Stimulated activated CD4-positive, alpha-beta T cell treated with anti-CD3 and anti-CD28 coated beads, Interleukin-4, amount 100 ng/mL, for 48 hours (primary cell): ENCODE measurements at places on chromosomes 5 and 9.

- DNase-seq, result no peak
These were observed 10.9 kb downstream of the PLPP7 start for GRCh38 chr9:131300444-131300843.

DNA sequence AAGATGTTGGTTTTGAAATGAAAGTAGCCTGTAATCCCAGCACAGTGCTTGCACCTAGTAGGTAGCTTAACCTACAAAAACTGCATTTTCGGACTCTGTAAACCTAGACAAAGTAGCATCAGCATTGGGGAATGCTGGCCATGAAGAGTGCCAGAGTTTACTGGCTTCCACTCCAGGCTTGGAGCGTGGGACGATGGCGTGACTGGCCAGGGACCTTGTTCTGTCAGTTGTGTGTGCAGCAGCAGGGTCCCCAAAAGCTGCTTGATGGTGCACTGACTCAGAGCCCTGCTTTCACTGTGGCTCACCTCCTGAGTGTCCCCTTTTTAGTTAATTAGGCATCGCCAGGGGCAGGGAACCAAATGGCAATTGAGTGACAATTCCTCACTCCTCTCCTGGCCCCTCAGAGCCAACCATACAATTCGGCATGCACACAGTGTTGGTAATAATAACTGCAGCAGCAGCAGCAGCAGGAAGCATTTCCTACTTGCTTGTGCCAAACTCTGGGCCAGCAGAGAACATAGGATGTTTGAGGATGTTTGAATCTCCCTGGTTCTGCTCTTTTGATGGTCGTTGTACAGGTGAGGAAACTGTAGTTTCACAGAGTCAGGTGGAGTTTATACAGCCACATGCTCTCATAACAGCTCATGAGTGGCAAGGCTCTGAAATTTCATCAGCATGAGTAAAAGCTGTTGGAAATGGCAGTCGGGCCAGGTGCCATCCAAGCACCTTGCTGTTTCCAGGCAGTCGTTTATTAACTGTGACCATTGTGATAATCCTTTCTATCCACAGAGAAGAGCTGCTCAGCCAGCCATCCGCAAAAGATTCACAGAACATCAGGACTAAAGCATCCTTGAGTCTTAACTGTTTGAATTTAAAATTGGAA, 4.2 kb downstream of the UBE2QL1 start:
- no peak for DNase-seq

DNA sequence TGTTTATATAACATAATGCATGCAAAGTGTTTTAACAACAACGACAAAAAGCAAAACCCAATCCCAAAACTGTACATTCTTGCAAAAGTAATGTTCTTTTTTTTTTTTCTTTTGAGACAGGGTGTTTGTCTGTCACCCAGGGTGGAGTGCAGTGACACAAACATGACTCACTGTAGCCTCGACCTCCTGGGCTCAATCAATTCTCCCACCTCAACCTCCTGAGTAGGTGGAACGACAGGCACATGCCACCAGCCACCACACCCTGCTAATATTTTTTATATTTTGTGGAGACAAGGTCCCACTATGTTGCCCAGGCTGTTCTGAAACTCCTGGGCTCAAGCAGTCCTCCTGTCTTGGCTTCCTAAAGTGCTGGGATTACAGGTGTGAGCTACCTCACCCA, 13.6 kb upstream of the HAVCR1 start:
- DNase-seq, result no peak

DNA sequence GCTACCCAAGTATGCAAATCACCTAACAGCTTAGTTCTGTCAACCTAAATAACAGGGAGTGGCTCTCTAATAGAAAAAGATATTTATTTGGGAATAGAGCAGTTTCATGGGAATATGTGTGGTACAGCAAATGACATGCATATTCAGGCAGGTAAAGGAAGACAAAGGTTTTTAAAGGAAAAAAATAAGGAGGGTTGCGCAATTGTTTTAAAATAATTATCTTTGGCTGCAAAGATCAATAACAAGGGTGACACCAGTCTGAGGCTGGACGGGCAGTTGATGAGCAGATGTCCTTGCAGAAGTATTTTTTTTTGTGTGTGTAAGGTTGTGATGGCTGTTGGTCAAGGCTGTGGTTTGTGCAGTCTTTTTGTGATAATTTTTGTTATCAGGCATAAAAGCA, 332.0 kb downstream of the ARHGEF28 start:
- DNase-seq, result no peak

GRCh38 chr5:89277816-89278215, 394.8 kb upstream of the MEF2C start:
- no peak for DNase-seq

GRCh38 chr5:2353871-2354440, 397.5 kb downstream of the IRX2 start:
- no peak for DNase-seq

- no peak for DNase-seq
These were observed 35.1 kb downstream of the CEMIP2 start for GRCh38 chr9:71733176-71733575.

DNA sequence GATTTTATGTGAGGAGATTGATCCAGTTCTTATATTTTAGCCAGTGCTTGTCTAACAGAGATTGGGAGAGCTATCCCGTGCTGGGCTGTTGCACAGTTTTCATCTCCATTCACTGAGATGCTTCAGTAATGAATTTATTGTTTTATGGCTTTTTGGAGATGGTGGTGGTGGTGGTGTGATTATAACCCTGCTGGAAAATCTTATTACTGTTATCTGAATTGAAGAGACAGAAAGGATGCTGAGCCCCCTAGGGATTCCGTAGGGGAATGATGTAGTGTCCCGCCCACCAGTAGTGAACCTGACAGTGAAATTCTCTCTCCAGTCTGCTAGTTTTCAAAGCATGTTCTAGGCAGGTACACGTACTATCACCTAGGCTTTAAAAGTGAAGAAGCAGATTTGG, 1.9 kb downstream of the RAI14 start:
- no peak for DNase-seq
